CD4-positive, alpha-beta T cell treated with Interleukin-6 for 4 hours (primary cell): ENCODE measurements at places on chromosomes 3 and 15.

DNA sequence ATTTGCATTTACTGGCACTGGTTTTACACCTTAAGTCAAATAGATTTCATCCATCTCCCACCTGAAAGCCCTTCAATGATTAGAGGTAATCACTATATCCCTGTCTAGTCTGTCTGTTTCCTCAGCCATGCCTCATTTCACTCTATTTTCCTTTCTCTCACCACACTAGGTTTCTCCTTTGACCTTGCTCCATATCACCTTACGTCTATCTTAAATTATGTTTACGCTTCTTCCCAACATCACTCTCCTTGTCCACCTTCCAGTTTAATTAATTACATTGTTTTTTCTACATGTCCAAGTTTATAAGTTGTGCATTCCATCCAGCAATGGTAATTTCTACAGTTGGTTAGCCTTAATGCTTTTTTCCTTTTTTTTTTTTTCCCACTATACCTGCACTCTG lies 396.7 kb upstream of the PDZRN3 start:
- no peak for DNase-seq

DNA sequence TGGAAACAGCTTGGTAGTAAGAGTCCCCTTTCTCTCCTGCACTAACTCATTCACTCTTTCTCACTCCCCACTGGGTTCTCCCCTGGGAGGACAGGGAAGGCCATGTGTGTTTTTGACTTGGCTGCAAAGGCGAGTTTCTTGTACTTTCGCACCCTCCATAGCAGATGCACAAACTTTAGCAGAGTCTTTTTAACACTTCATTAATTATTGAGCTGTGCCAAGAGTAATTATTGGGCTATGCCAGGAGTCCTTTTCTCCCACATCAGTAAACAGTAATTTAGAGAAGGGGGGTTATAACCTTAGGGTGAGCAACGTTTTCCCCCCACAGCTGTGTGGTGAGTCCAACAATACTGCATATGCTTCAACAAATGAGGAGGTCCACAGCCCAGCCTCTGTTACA lies 224.4 kb upstream of the ATP11B start:
- no peak for DNase-seq

GRCh38 chr3:77319711-77320110 lies 279.8 kb downstream of the ROBO2 start:
- DNase-seq = no peak

DNA sequence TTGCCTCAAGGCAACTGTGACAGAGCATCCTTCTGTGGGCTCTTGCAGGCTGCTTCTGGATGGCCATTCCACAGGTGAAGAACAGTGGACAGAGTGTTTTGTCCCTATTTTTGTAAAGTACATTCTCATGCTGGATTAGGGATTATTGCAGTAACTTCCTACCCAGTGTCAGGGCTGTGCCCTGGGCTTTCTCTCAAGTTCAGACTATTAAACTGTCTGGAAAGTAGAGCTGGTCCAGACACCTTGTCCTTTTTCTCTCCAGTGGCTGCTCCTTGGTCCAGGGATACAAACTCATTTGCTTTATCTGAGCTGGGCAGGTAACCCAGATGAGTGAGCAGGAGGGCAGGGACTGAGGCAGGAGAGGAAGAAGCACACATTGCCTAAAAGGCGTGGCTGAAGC lies 37.4 kb upstream of the AGBL1 start:
- DNase-seq = no peak

GRCh38 chr15:38041576-38041975 lies 107.1 kb downstream of the TMCO5A start:
- DNase-seq = no peak

GRCh38 chr3:113268311-113268710 lies 57.0 kb downstream of the BOC start:
- no peak for DNase-seq

DNA sequence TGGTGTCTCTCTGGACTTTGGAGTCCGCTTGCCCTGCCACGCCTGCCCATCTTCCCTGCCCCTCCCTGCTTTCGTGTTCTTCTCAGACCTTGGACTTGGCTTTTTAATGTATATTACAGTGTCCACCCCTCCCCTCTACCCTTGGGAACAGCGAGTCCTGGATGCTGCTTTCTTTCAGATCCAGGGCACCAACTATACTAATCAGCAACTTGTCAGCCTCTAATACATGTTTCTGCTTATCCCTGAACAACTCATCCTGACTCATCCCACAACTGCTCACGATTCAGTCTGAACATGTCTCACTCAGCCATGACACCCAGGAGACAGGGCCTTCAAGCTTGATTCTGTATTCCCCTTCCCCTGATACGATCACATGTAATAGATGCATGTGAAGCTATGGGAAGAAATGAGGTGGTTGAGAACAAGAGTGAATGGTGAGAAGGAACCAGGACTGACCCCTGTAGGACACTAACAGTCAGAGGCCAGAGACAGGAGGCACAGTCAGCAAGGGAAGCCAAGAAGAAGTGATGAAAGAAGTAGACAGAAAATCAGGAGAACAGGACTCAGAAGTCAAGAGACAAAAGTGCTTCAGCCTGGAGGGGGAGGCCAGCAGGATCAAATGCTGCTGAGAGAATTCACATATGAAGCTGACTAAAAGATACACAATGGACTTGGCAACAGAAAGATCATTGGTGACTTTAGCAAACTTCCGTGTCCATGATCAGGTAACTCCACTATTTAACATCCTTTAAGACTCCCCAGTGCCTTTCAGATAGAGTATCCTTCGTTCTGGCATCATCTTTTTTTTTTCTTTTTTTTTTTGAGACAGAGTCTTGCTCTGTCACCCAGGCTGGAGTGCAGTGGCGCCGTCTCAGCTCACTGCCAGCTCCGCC lies 35.4 kb downstream of the BCL2L10 start:
- no peak for DNase-seq

DNA sequence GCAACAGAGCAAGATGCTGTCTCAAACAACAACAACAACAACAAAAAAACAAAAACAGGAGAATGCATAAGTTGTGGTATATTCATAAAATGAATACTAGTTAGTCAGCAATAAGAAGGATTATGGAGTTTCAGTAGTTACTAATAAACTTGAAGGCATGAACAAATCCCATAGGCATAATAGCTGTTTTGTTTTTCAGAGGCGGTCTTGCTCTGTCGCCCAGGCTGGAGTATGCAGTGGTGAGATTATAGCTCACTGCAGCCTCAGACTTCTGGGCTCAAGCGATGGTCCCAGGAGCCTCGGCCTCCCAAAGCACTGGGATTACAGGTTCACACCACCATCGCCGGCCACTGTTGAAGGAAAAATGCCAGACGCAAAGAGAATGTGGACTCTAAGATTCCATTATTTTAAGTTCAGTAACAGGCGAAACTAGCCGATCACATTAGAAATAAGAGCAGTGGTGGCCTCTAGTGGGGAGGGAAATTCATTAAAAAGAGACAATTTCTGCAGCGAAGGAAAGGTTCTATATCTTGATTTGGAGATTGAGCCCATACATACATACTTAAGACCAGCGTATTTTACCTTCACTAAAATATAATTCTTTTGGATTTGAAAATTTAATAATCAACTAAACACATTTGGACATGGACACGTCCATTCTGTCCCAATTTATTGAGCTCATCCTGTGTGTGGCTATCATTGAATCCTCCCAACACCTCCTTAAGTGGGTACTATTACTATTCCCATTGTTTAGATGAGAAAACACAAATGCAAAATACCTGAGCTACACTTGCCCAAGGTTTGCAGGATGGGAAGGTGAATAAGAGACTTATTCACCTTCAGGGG lies 27.4 kb upstream of the HDAC11 start:
- DNase-seq = peak; percentile 61

- DNase-seq = peak; percentile 19
Measured at GRCh38 chr3:44510000-44510368, 32.5 kb upstream of the ZNF445 start.

DNA sequence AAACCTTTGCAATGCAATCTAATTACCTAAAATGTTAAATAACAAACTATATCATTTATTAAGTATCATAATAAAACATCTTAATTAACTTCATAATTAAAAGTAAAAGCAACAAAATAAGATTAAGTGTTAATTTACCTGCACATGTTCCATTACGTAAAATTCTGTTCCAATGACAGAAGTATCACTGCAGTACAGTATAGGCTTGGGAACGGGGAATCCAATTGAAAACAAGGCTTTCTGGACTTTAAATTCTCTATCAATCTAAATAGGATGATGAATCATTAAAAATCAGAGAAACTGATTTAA lies 17.1 kb downstream of the ACAD11 start:
- DNase-seq = no peak
